ENCODE measurements at places on chromosomes 4 and X.
A peak's percentile ranks its signal among the peaks of the same experiment; 100 is the strongest.

GRCh38 chr4:138500869-138501268, 258.7 kb upstream of the SLC7A11 start:
- no peak for DNase-seq

- DNase-seq, result peak; percentile 73
These were observed 33.9 kb upstream of the SLC7A11 start for GRCh38 chr4:138275963-138276621.

DNA sequence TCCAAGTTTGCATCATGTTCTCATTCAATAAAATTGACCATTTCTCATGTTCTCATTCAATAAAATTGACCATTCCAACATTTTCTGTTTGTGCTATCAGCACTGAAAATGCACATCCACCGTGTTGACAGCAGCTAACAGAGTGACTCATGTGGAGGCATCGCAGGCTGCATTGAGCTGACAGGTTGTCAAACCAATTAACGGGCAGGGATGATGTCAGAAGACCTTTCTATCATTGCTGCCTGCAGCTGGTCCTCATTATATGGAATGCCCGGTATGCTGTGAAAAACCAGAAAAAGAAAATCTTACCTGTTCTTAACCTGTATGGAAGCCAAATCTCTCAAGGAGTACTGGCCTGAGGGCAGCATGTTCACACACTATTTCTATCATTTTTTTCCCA, 202.0 kb downstream of the SMIM20 start:
- DNase-seq, result peak; percentile 26

- DNase-seq, result no peak
These were observed 37.4 kb downstream of the CYTL1 start for GRCh38 chr4:4981827-4982226.

DNA sequence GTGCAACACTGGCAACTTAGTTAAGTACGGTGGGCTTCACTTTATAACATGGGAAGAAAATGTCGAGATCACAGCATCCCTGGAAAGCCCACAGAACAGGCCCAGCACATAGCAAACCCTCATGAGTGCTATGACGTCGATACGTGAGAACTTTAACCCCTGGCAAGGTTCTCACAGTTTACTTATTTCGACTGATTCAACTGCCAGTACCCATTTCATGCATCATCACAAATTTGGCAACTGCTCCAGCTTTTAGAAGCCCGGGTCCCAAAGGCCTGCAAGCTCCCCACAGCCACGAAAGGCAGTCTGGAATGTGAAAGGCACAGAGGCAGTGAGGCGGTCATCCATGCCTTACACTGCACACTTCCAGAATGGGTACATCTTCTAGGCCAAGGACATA, 41.2 kb downstream of the RELL1 start:
- DNase-seq, result no peak

DNA sequence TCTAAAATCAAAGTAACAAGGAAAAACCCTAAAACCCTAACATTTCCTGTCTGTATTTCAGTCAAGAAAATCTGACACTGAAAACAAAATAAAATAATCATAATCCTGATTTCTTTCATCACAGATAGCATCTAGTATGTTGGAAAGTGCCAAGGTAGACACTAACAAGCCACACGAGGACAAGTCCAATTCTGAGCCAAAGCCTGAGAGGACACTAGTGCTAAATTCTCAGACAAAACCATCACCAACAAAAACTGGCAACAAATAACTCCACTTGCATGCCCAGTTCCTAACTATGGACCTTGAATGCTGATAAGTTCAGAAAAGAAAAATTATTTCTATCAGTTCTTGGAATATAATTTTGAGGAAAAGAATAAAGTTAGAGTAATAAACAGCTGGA, 113.7 kb downstream of the MANBA start:
- no peak for DNase-seq

DNA sequence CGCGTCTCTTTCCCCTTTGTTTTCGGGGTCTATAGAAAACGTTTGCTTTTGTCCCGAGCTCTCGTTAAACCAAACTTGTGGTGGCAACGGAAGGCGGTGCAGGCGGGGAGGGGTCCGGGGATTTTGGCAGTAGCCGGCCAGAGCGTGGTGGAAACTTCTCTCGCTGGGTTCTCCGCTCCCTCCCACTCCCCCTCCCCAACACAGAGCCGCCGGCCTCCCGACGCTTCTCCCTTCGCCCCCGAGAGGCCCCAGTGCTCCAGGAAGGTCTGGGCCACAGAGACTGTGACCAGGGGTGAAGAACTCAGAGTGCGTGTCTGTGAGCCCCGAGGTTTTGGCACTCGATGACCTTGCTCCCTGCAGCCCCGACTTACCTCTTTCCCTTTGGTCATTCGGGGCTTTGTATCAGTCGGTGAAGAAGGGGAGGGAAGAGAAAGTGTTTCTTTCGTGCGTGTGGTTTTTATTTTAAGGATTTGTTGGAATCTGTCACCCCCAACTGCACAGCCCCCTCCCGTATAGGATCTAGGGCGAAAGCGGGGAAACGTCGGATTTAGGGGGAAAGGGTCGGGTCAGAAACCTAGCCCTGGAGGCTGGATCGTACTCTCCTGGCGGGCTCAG, 9.0 kb upstream of the BCOR start:
- no peak for DNase-seq

DNA sequence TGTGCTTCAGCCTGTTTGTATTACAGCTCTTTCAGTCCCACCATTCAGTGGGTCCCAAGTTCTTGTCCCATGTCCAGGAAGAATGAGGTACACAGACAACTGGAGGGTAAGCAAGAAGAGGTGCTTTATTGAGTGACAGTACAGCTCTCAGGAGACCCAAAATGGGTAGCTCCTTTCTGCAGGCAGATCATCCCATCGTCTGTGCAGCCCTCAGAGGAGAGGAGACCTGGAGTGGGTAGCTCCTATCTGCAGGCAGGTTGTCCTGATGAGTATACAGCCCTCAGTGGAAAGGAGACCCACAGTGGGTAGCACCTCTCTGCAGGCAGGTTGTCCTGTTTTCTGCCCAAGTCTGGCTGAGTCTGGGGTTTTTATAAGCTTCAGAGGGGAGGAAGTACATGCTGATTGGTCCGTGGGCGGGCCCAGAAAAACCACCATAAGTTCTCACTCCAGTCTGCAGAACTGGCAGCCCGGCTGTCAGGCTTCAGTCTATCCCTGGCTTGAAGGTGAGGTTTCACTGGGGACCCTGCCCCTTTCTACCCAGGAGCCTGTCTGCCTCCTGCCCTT, 18.0 kb downstream of the GRK4 start:
- DNase-seq, result no peak

DNA sequence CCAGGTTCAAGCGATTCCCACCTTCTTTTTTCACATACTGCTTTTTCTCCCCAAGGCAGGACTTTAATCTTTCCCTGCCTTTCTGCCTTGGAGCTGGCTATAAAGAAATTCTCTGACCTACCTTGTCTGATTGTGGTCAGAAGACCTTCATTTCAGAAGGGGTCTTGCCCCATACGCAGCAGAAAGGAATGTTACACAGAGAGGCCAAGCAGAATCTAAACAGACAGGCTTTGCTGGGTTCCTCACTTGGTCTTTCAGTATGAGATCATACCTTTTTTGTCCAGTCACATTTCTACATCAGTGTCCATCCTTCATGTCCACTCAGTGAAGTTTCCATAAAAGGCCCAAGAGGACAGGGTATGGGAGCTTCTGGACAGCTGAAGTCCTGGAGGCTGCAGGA, 108.3 kb upstream of the RBPJ start:
- DNase-seq, result no peak

- no peak for DNase-seq
These were observed 51.7 kb upstream of the SLC10A4 start for GRCh38 chr4:48431401-48431800.

DNA sequence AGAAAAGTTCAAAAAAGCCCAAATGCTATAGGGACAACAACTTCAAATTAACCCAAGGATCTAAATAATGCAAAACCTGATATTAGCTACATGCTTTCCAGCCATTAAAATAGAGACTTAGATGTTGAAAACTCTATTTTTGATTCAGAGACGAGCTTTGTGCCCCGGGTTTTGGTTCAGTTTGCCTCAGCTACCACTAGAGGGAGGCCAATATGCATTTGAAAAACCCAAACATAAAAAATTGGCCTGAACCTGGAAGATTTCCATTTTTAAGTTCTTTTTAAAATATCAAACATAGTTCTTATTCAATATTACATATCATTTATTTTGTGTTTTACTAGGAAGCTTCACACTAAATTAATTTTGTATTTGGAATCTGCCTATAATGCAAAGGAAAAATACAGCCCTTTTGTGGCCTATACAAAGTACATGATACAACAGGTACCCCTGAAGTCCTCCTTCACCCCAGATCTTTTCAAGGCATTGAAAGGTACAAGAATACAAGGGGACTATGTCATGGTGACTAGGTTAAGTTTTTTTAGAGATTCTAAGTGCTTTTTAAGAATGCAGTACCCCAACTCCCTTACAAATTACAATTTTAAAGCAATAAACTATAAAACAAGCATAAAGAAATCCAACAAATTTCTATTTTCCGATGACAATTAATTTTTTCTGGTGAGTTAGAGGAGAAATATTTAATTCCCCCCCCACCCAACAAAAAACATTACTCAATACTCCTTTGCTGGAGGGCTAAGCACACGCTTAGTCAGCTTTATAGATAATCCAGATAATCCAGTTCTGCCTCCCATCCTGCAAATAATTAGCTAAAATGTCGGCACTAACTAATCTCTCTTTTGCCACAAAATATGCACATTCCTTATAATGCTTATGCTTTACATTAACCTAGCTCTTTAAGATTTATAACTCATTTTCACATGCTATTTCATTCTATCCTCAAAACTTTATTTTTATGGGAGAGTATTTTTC, 97.7 kb upstream of the PTPN13 start:
- peak; percentile 87 for DNase-seq

- no peak for DNase-seq
These were observed 902.1 kb downstream of the TRAM1L1 start for GRCh38 chr4:116183241-116183640.

DNA sequence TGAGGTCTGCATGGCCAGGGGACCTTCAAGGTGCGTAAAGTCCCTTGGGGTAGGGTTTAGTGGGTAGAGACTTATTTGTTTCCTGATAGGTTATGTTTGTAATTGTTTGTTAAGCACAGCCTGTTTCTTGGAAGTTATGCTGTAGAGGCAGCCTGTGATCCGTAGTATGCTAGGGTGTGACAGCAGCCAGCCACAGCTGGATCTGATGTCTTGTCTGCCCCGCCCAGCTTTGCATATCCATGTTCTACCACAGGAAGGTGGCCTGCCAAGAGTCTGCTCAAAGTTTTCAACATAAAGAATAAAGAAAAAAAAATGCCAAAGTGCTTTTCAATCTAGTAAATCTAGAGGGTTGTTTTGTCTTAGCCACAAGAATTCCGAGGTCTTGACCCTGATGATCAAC, 19.1 kb upstream of the PRRG3 start:
- no peak for DNase-seq

DNA sequence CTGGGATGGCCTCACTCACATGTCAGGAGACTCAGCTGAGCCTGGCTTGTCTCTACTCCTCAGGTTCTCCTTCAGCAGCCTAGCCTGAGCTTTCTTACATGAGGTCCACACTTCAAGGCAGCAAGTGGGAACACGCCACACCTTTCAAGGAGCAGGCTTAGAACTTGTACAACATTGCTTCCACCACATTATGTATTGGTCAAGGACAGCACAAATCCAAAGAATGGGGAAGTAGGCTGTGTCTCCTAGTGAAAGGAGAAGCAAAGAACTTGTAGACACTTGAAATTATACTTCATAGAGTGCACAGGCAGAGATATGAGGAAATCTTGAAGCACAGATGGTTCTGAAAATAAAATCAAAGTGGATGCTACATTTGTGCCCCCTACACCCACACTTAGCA, 120.9 kb upstream of the NOCT start:
- no peak for DNase-seq

All from fibroblast of skin of abdomen (primary cell).